ENCODE measurements at places on chromosomes 1 and 21.

GRCh38 chr21:42117229-42117966, 46.3 kb downstream of the UMODL1 start:
- peak; percentile 41 for DNase-seq

GRCh38 chr1:113576271-113576670, 183.0 kb downstream of the PHTF1 start:
- DNase-seq: no peak

GRCh38 chr1:218699865-218700264, 354.7 kb downstream of the TGFB2 start:
- DNase-seq: no peak

DNA sequence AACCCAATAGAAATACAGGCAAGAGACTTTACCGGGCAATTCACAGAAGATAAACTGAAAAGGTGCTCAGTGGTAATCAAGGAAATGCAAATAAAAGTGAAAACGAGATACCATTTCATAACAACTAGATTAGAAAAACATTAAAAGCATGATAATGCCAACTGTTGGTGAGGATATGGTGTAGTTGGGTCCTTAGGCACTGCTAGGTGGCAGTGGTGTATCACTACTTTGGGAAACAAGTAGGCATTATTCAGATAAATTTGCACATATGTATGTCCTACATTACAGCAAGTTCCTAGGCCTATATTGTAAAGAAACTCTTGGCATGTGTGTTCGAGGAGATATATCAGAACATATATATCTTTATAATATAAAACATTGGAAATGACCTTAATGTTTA, 31.0 kb downstream of the AZIN2 start:
- DNase-seq: no peak

GRCh38 chr1:184665360-184665759, 89.3 kb downstream of the EDEM3 start:
- DNase-seq: no peak

DNA sequence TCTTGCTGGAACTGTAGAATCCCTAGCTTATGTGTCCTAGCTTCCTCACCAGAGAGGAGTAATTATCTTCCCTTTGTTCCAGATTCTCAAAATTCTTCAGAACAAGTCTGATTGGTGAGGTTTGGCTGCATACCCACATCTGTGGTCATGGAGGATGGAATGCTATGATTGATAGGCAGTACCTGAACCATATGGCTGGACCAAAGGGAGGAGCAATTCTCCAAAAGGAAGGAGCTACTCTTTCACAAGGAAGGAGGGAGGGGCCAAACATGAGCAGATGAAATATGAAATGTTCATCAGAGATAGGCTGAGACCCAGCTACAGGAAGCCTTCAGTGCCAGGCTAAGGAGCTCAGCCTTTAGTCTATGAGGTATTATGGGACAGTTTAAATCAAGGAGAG, 5.0 kb upstream of the RNF19B start:
- DNase-seq: no peak

GRCh38 chr1:191350938-191351337, 807.3 kb upstream of the RGS18 start:
- DNase-seq: no peak

GRCh38 chr1:221734187-221734586, 7.7 kb downstream of the DUSP10 start:
- DNase-seq: no peak

DNA sequence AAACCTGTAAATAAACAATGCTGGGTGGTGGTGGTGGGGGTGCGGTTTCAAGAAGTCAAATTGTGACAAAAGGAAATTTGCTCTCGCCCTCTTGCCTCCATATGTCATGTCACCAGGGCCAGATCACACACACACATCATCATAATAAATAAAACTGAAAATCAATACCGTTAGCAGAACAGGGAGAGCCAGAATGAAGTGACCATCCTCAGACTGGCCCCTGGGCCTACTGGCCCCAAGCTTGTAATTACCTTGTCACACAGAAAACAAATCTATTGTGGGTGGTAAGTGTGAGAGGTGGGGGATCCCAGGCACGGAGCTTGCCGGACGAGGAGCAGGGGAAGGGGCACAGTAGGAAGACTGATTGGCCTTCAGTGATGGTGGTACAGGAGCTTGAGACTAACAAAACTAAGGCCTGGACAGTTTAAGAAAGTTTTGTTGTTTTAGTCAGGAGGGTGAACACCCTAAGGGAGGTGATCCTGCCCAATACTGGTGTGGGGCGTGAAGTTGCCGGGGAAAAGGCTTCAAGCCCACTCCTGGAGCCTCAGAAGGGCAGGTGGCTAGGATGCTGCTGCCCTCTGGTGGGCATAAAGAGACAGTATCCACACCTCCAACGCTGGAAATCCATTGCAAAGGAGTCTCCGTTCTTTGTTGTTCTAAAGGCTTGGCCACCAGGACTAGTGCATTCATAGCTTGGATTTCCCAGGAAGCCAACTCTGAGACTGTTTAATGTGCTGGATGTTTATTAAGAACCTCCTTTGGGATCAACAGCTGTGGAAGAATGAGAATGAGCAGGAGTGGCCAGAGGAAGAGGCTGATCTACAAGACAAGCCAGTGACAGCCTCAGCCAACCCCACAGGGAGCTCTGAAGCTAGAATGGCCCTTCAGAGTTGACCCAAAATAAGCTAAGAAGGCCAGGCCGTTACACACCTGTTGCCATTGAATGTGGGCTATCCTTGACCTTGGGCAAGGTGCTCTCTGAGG, 8.1 kb upstream of the C1orf216 start:
- no peak for DNase-seq

DNA sequence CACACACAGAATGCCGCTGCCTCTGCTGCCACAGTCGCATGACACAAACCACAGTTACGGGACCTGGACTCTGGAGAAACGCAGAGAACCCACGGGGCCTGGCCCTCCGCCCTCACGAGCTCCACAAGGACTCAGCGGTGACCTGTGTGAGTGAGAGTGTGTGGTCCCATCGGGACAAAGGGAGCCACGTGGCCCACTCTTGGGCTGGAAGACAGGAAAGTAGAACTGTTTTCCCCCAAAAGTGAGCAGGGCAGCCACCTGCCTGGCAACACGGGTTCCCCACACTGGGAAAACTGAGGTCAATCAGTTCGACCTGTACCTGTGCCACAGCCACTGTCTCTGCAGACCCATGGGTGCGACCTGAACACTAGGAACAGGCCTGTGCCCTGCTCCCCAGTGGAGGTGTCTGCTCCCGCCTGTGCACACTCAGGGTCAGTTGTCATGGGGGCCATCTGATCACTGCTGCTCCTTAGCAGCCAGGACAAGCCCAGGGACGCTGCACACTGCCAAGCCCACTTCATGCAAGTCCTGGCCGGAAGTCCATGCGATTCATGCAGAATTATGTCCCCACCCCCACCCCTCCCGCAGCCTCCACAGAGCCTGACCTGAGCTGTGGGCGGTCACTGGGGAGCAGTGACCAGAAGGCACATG, 54.4 kb upstream of the ADARB1 start:
- no peak for DNase-seq

DNA sequence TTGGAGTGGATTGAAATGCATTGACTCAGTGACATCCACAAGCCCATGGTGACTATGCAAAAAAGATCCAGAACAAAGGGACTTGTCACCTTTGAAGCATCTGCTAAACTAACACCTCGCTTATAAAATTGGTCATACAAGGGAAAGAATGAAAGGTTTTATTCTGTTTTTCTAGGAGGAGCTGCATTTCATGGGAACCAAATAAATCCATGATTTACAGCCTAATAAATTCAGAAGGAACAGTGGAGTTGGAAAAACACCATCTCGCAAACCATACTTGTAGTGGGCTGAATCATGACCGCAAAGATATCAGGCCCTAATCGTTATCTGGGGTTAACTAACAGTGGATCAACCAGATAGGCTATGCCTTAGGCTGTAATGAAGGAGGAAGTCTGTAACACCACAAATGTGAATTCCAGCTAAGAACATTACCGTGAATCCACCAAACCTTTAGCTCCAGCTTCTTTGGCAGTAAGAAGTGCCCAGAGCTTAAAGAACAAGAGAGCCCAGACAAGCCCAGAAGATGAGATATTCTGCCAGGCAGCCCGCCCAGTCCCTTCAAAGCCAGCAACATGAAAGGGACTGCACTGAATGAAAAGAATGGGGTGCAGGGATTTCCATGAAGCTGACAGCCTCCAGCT, 27.4 kb downstream of the RSPH1 start:
- no peak for DNase-seq

DNA sequence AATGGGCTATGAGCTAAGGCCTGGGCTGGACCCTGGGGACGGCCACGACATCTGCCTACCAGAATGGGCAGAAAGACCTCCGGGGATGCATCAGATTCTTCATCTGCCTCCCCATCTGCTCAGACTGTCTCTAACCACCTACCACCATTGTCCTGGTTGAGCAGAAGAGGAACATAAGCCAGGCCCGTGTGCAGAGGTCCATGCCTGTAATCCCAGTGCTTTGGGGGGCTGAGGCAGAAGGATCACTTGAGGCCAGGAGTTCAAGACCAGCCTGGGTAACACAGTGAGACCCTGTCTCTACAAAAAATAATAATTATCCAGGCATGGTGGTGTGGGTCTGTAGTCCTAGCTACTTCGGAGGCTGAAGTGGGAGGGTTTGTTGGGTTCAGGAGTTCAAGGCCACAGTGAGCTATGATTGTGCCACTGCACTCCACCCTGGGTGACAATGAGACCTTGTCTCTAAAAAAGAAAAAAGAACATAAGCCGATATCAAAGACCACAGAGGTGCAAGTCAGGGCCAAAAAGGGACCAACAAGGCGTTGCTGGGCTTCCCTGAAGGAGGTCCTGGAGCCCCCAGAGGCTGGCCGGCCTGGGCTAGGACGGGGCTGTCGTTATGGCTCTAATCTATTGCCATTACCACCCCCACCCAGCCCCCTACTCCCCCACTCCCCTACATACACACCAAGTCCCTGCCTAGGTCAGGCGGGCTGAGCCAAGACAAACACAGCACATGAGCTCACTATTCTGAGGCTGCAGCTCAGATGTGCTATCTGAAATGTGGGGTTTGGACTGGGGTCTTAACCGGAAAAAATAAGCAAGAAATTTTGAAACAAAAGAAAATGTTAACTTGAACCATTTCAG, 239.2 kb upstream of the RAB4A start:
- DNase-seq: no peak

DNA sequence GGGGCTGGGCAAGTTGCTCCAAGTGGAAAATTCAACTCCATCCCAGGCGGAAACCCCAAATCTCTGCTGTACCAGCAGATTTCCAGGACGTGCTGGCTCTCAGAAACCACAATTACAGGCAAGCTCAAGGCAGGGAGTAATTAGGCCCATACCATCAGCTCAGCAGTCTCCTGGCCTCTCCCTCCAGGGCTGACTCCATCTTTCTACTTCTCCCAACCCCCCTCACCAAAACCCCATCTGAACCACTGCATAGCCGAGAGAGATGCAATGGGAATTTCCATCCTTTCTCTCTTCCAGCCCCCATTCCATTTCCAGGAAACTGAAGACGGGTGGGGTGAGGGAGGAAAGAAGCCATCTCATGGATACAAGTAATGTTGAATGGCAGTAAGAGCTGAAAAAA, 41.2 kb downstream of the ARHGEF11 start:
- DNase-seq: no peak

- DNase-seq: no peak
Measured at GRCh38 chr1:157241185-157241538, 103.0 kb upstream of the ETV3 start.

- DNase-seq: no peak
Measured at GRCh38 chr1:37732111-37732780, 32.7 kb downstream of the EPHA10 start.

DNA sequence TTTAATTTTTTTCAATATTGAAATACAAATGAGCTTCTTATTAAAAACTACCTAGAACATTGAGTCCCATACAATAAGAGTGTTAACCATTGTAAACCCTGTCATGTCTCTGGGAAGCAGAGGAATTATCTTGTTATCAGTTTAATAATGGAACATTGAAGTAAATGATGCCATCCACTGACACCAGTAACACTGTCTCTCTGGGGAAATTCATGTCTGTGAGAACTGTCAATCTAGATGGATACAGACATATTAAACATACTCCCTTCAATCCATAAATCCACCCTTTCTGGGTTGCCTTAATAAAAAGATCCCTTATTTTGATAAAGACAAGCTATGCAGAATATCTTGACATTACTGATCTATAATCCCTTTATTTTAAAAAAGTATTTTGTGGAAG, 503.2 kb downstream of the DPYD start:
- no peak for DNase-seq

- no peak for DNase-seq
Measured at GRCh38 chr21:45576838-45577737, 34.8 kb upstream of the SLC19A1 start.

All from NCI-H1436 treated with DMSO at 0.1 percent for 48 hours (cell line).